Mucosa of gallbladder (tissue), 1 donor: ENCODE measurements at places on chromosomes 2 and 18. TPM values are rescaled to one million over a fixed set of nuclear protein-coding genes. Genes with fewer than 3 reads are reported as not detected.
A peak's percentile ranks its signal among the peaks of the same experiment; 100 is the strongest.

- no peak for DNase-seq
Observed at GRCh38 chr18:49030138-49030537, 79.4 kb upstream of the SMAD7 start.

- DNase-seq: peak; percentile 79
Observed at GRCh38 chr2:64873472-64873924, 115.7 kb upstream of the SLC1A4 start.

DNA sequence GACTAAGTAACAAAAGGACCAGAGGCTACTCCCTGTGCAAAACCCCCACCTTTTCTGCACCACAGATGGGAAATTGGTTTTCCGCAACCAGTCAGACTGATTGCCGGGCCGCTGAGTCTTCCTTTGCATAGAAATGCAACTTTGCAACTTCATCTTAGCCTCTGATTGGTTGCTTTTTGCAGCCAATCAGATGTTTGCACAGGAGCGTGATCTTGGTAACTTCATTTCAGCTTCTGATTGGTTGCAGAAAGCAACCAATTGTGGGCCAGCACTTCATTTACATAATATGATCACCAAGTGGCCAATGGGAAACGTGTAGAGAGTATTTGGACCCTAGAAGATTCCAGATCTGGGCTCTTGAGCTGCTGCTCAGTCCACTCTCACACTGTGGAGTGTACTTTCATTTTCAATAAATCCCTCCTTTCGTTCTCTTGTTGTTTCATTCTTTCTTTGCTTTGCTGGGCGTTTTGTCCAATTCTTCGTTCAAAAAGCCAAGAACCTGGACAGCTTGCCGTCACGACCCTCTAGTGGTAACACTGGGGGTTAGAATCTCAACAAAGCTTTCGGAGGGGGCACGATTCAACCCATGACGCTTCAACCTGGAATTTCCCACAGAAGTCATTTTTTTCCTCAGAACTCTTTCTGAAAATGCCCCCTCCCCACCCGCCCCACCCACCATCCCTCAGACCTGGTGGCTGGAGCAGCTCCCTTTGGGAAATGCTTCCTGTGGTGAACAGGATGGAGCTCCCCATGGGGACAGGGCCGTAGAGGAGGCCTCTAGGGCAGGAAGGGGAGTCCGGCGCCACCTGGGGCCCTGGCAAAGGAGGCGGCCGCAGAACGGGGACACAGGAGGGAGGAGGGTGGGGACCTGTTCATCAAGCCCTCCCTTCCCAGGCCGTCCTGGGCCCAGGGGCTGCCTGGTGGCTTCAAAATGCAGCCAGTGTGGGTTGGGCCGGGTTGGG, 31.8 kb upstream of the KCNF1 start:
- DNase-seq: no peak

DNA sequence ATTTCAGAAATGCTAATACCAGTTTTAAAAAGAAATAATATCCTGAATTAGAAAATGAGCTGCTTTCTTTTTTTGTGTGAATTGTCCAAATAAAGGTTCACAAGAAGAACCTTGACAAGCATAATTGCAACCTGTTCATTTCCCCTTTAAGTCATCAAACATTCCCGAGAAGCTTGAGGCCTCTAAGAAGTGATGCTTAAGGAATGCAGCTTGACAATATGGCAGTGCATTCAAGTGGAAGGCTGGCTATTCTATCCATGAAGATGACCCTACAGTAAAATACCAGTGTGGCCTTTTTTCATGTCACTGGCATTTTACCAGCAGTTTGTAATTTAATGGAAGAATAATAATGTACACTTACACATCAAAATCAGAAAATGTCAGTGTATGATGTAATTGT, 216.7 kb downstream of the CTNNA2 start:
- DNase-seq: no peak

DNA sequence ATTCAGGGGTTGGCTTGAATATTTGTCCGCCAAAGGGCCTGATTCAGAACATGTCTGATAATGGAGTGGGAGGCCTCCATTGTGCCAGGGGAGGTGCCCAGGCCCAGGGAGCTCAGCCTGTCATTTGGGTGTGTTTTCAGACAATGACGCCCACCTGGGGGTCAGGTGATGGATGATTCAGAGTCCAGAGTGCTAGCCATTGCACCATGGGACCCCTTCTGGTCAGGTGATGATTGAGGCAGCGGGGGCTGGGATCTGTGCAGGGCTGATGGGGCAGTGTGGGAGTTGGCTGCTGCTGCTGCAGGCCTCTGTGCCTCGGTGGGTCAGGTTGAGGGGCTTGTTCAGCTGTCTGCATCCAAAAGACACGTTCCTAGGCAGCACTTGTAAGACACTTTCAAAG, 8.3 kb upstream of the ARHGEF4 start:
- DNase-seq: no peak

- DNase-seq: no peak
Observed at GRCh38 chr2:133675-134593, 87.6 kb upstream of the FAM110C start.

DNA sequence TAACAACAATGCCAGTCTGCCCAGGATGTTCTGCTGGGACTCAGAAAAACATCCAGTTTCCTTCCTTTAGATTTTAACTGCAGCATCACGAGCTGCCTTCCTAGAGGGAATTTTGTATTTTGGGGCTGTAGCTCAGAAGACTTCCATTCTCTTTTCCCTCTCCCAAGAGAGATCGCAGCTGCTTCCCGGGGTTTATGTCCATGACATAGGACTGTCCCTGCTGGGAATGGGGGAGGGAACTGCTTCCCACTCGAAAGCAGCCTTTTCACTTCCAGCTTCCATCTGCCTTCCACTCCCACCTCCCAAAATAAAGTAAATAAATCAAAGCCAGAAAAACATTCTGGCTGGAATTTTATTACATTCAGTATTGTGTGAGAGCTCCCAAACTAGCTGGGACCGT, 52.4 kb downstream of the LIMS1 start:
- DNase-seq: no peak

DNA sequence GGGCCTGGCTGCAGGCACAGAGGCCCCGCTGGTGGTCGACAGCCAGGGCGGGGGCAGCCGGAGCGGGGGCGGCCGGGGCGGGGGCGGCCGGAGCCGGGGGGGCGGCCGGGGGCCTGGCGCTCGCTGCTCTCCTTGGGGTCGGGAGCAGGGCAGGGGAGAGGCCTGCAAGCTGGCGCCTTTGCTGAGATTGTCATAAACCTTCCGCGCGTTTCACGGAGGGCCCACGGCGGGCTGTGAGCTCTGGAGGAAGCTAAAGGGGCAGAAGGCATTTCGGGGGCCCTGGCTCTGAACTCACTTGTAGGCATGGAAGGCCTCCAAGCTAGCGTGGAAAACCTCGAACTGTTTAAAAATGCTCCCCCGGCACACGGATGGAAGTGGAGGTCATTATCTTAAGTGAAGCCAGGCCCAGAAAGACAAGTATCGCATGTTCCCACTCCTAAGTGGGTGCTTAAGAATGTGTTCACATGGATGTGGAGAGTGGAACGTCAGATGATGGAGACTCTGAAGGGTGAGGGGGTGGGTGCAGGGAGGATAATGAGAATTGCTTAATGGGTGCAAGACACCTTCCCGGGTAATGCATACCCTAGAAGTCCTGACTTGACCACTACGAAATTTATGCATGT, 629 bp downstream of the PRELID3A start:
- no peak for DNase-seq

- no peak for DNase-seq
Observed at GRCh38 chr2:173990245-173990644, 25.1 kb upstream of the SP3 start.

DNA sequence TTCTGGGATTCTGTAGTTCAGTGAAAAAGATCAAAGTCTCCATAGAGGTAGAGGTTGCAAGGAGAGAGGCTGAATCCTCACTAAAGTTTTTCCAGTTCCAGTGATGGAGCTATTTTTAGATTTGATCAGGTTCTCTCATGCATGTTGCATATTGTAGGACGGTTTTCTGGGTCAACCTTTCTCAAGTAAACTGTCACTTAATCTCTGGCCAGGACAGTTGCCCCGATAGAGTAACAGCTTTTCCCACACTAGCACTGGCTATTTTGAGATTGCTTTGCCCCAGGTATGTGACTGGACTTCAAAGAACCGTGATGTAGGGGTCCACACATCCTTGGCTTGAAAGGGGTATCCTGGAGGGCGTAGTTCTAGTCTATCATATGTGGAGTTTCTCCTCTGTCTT, 101.2 kb upstream of the MSH2 start:
- no peak for DNase-seq

DNA sequence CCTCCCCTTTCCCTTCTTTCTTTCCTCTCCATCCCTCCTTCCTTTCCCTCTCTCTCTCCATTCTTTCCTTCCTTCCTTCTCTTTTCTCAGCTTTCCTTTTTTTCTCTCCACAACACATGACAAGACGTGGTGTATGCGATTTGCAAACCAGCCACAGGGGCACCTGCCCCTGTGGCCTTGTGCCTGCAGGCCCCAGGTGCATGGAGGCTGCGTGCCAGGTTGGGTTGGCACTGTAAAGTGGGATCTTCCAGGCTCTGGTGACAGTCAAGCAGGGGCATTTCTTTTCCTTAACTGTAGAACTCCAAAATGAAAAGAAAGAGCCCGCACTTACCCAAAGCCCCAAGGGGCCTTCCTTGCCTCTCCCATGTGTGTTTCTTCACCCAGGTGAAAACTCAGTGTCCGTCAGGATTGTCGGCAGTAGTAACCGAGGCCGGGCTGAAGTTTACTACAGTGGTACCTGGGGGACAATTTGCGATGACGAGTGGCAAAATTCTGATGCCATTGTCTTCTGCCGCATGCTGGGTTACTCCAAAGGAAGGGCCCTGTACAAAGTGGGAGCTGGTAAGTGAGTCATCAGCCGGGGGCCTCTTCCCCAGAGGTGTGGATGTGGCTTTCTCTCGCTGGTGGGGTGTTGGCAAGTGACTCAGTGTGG, 50.9 kb downstream of the MARCO start:
- no peak for DNase-seq

DNA sequence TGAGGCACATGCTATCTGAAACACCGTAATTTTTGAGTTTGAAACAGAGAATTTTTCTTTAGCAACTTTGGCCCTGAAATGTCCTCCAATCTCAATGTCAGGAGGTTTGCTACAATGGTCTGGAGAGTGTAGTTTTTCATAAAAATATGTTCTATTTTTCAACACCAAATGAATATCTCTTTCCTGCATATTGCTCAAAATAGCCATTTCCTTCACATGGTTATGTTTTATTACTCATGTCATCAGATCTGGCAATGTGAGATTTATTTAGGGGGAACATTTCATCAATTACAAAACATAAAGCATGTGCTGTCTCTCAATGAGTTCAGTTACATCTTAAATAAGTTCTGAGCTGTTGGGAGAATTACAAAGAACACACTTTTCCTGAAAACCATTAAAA, 871.9 kb upstream of the FSHR start:
- no peak for DNase-seq

- no peak for DNase-seq
Observed at GRCh38 chr18:55529581-55529980, 58.4 kb downstream of the TCF4 start.

DNA sequence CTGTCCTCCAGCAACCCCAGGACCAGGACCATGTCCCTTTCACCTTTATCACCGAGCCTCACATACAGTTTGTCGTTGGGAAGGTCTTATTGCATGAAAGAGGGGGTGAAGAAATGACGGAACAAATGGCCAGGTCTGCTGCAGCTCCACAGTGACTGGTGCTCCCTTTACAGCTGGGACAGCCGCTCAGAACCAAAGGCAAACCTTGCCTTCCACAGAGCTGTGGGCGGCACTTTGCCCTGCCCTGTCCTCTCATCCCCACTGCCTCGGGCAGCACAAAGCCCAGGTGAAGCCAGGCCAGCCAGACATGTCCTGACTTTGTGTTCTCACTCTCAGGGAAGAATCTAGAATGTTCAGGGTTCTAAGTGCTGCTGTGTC, 961 bp downstream of the GPR55 start:
- no peak for DNase-seq

DNA sequence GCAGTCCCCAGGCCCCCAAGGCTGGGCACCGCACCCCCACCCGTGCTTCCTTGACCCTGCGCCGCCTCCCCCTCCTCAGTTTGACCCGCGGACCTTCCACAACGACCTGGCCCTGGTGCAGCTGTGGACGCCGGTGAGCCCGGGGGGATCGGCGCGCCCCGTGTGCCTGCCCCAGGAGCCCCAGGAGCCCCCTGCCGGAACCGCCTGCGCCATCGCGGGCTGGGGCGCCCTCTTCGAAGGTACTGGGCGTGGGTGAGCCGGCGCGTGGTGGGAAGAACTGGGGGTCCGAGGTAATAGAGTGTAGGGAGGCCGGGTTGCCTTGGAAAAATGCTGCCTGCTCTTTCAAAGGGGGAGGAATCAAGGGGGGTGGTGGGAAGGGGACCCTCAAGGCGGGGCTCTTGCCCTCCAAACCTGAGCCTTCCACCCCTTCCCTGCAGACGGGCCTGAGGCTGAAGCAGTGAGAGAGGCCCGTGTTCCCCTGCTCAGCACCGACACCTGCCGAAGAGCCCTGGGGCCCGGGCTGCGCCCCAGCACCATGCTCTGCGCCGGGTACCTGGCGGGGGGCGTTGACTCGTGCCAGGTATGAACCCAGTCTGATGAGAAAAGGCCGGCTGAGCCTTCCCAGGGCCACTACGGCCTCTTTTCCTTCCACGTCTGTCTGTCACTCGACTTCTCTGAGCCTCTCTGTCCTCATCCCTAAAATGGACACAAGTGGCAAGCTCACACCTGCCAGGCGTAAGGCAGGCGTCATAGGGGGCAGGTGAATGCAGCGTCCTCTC, 2.6 kb downstream of the PRSS56 start:
- no peak for DNase-seq

DNA sequence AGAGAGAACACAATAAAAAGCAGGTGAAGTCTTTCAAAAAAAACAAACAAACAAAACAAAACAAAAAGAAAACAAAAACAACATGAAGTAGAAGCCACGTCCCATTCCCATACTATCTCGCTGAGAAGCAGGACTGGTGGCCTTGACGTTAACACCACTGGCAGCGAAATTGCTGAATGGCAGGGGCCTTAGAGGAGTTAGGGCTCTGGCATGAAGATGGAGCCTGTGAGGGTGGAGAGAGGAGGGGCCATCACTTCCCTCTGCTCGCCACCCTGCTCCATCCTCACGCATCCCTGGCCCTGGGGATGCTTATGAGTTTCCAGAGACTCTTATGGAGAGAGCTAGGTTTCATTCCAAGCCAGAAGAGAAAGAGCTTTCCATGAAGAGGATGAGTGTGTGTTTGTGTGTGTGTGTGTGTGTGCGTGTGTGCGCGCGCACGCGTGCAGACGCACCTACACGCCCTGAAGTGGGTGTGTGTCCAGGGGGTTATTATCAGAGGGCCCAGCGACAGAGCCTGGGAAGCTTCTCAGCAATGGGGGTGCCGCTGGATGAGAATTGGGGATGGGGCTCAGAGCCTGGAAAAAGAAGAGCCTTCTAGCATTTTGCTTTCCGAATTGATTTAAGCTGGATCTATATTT, 20.4 kb upstream of the IMPA2 start:
- no peak for DNase-seq

B4GALT6 gene
- total RNA-seq: 16.9 TPM

TFPI gene
- 45.6 TPM for total RNA-seq

CPO gene
- total RNA-seq: 0.23 TPM

LRPPRC gene
- 60.7 TPM for total RNA-seq

EGR4 gene
- not detected for total RNA-seq

CD8B gene
- total RNA-seq: 4.1 TPM

MDH1B gene
- total RNA-seq: 2.4 TPM

CKAP2L gene
- total RNA-seq: 1.5 TPM
